ENCODE measurements at places on chromosomes 16 and 17.

DNA sequence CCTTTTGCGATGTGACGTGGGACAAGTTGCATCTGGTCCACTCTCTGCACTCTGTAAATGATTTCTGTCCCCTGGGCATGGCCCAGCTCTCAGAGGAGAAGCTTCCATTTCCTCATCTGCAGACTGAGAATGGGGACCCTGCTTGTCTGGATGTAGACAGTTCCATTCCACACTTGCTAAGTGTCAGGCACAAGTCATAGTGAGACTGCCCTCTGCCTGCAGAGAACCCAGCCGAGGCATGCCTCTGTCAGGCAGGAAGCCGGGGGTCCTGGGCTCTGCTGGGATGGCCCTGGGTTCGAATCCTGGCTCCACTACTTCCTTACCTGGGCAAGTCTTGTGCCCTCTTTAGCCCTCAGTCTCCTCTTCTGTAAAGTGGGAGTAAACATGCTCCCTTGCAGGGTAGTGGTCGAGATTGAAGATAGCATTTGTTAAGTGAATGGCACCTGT lies 4.1 kb downstream of the MAP2K3 start:
- DNase-seq = no peak

DNA sequence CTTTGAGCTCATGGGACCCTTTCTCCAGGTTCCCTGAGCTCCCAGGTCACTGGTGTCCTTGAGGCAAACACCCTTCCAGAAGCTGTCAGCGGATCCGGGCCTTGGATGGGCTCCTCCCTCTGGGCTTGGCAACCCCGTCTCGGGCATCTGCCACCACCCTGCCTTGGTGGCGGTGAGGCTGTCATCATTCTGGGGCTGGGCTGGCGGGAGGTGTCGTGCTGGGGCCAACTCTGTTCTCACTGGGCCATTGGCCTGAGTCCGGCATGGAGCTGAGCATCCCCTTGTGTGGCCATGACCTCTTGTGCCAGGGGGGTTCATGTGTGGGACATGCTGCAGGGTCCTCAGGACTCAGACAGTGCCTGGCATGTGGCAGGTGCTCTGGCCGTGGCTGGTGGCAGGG lies 197.6 kb downstream of the LAT start:
- no peak for DNase-seq

GRCh38 chr16:85252461-85252860 lies 140.2 kb upstream of the CIBAR2 start:
- no peak for DNase-seq

DNA sequence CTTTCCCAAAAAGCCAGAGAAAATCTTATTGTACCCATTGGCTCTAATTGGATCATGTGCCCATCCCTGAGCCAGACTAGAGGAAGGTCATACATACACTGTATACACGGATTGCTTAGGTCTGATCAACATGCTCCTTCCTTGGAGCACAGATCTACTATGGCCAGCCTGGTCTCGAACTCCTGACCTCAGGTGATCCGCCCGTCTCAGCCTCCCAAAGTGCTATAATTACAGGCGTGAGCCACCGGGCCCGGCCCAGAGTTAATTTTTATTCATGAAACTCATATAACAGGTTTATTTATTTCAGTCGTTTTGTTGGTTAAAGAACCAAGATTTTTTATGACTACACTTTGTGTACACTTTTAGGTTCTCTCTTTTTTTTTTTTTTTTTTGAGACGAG lies 1.2 kb upstream of the TAOK1 start:
- no peak for DNase-seq

DNA sequence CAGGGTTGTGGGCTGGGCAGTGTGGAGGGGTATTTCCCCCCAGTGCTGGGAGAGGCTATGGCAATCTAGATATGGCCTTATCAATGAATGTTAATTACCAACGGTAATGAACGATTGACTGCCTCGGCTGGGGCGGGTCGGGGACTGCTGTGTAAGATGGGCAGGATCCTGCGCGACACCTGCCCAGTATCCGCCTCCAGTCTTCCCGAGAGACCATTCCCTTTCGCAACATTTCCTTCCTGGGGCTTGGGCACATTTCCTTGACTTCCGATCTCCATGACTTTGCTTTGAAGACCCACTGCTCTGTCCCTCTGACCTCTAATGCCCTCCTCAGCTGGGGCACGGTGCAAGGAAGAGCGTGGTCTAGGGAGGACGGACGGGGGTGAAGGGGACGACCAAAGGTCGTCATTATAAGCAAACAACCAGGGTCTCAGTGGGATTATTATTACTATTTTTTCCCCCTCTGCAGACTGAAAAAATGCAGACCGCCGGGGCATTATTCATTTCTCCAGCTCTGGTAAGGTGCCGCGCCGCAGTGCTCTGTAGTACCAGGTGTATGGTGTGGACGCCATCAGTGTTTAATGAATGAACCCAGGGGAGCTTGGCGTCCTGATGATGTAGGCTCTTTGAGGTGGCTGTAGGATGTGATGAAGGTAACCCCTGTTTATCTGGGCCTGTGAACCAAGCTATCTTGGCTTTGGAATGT lies 506 bp downstream of the ATP5MC1 start:
- DNase-seq = no peak

DNA sequence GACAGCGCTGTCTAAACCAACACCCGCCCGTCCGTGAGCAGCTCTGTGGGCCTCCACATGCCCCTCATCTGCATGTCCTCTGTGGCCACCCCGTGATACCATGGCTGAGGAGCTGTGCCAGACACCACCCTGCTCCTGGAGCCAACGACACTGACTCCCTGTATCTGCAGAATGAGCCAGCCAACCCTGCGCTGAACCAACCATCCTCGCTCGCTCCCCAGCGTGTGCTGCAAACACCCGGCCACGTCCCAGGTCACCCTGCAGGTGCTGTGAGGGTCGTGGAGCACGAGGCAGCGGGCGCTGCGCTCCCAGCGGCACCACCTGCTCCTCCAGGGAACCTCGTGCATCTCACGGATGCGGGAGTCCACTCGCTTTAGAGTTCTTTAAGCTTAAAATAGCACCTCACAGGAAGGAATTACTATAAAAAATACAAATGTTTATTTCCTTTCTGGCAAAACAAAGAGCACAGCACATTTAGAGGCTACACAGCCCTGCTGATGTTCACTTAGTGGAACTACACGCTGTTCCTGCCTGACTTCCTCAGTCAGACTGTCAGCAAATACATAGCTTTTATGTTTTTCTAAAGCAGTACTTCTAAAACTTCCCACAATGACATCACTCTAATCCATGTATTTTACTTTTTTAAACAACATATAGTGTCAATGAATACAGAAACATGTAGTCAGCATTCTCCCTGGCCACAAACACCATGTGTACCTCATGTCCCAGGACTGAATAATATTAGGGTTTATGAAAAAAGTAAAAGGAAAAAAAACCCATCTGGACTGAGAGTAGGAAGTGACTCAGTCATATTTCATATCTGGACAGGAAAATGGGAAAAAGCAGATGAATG lies 43.5 kb downstream of the MAP1LC3B start:
- DNase-seq = no peak

- DNase-seq = no peak
Measured at GRCh38 chr17:79993390-79994227, 42.1 kb downstream of the TBC1D16 start.

GRCh38 chr16:65372171-65372570 lies 250.3 kb upstream of the CDH11 start:
- no peak for DNase-seq

- DNase-seq = no peak
Measured at GRCh38 chr16:59988591-59988990, 1254.5 kb upstream of the GOT2 start.

DNA sequence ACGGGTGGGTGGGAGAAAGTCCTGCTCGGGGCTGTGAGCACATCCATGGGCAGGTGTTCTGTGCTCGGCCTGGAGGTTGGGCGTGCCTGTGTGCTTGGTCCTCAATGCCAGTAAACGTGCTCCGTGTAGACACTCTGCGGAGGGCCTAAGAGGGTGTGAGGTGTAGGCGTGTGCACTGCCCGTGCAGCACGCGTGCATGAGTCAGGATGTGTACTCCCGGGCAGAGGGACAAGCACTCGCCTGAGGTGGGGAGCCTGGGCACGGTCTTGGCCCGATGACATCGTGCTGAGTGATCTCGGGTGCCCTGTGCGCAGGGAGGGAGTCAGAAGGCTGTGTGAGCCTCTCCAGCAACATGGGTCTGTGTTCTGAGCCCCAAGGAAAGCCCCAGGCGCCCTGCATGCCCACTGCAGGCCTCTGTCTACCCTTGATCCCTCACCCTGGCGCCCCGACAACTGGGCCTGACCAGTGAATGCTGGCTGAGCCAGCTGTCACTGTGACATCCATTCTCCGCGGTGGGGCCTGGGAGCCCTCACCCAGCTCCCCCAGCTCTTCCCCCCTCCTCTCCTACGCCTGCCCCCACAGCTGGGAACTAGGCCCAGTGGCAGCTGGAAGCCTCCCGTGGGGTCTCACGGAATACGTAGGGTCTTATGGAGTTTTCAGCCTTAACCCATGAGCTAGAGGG lies 23.5 kb upstream of the NXPH3 start:
- no peak for DNase-seq

DNA sequence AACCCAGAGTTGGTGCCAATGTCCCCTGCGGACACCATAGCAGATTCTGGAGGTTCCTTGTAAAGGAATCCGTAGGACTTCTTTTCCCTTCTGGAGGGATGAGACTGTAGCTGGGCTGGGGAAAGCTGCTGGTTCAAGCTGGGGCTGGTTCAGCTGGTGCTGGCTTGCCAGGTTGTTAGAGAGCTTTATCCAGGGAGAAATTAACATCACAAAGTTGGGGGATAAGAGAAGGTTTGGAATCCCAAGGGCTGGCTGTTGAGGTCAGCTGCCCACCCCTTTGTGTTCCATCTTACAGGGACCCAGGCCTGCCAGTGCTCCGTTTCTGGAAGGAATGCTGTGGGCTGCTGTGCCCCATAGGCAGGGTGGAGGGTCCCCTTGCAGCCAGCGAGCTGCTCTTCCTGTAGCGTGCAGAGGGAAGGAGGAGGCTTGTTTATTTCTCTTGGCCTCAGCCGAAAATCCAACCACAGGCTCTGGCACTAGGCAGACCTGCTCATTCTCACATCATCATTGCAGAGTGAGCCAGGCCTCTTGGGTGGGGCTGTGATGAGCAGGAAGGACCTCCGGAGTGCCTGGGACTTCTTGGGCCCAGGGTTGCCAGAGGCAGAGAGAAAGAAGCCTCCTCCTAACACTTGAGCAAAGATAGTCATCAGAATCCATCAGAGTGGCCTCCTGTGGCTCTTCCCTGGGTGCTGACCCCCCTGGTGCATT lies 251.1 kb downstream of the SEC14L1 start:
- DNase-seq = peak; percentile 94

DNA sequence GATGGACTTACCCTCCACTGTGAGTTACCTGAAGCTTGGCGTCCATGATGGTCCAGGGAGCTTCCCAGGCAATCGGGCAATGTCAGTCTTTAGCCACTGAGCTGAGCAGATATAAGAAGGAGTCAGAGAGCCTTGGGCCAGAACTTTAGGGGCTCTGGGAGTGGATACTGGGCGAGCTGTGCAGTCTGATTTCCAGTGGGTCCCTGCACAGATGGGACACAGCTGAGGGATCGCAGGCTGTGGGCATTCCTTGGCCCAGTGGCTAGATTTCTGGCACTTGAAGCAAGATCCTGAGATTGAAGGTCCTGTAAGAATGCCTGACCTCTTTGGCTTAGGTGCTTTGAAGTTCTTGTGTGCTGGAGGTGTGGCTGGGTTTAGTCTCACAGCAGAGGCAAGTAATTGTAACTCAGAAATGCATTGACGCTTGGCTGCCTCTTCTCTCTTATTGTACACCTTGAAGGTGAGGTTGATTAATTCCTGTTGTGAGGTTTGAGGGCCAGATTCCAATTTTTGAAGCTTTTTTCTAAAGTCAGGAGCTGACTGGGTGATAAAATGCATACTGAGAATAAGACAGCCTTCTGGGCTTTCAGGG lies 2283.8 kb downstream of the TP53TG3F start:
- no peak for DNase-seq

GRCh38 chr16:15949210-15950160 lies at the start of gene ABCC1:
ABCC1 (plus strand) TSS chr16:15949616; CDS start chr16:15949752, 136 bp downstream.
- no peak for DNase-seq

DNA sequence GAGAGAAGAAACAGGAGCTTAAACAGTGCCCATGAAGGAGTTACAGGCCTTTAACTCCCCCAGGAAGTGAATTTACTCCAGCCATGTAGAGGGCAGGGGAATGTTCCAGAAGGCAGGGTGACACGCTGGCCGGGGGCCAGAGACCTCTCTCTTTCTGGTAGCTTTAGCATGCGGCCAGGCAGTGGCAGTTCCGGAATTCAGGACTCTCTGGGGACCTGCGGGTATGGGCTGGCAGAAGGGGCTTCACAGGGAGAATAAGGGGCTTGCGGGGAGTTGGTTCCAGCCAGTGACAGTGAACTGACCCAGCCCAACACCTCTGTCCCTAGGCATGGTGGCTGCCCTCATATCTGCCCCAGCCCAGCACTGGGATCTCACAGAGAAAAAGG lies 40.0 kb downstream of the MYH3 start:
- no peak for DNase-seq

DNA sequence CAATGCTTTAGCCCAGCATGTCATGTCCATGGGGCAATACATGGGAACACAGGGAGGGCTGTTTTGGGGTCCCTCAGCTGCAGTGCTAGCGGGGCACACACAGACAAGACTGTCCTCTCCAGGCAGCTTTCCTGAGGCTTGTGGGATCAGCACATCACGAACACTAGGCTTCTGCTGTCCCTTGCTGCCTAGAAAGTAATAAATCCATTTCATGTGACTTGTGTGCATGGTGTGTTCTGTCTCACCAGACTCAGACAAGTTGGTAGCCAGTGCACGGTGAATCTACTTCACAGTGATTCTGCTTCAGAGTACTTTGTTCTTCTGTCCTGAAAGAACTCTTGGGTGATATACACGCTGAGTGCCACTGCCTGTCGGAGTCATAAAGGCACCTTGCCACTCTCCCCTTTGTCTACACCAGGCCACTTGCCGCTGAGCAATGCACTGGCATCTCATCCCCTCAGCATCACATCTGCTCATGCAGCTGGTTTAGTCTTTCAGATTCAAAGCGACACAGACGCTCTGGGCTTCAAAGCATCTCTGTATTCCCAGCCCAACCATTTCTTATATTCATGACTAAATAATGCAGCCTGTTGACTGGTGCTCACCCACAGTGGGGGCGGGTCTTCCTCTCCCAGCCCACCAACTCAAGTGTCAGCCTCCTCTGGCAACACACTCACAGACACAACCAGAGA lies 95.2 kb upstream of the COX10 start:
- DNase-seq = no peak

- no peak for DNase-seq
Measured at GRCh38 chr17:50424996-50425681, 879 bp upstream of the ACSF2 start.

Data from AG09309 (cell line).